Activated T-cell treated with anti-CD3 and anti-CD28 coated beads, Interleukin-2, amount 50 U/mL, for 4 hours (primary cell): ENCODE measurements at places on chromosomes 4 and X.

DNA sequence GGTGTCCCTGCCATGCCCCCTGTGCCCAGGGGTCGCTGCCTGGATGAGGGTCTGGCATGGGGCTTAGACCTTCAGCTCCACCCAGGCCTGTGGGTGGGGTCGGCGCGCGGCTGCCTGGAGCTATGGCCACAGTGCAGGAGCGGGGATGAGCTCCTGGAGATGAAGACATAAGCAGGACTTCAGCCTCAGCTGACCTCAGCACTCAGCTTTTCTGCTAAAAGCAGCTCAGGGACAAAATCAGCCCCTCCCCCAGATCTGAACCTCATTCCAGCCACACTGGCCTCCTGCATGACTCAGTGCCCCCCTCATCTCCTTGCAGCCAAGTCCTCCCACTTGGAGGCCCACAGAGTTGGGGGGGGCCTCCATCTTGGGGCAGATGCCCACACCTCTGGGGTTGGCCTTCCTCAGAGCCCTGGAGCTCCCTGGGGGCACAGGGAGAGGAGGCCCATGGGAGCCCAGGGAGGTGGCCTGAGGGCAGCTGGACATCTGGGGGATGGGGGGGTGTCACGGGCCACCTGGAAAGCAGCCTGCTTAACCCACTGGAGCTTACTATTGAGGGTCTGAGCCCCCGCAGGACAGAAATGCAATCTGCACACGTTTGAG, 19.4 kb upstream of the CPLX1 start:
- DNase-seq, result no peak

GRCh38 chrX:19195243-19195610, 73.0 kb upstream of the ADGRG2 start:
- no peak for DNase-seq

- DNase-seq, result no peak
Measured at GRCh38 chrX:21756785-21757529, 959 bp downstream of the SMPX start.

DNA sequence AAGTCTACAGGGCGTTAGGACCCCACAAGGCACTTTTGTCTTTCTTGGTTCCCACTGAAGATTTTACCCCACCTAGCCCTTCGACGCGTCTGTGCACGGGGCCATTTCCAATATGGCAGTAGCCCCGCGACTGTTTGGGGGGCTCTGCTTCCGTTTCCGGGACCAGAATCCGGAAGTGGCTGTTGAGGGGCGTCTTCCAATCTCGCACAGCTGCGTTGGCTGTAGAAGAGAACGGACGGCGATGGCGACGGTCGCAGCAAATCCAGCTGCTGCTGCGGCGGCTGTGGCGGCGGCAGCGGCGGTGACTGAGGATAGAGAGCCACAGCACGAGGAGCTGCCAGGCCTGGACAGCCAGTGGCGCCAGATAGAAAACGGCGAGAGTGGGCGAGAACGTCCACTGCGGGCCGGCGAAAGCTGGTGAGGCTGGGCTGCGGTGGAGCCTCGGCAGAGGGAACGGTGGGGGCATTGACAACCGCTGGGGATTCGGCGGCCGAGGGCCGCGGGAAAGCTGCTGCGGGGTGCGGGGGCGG, at the start of gene USP11:
Gene USP11, plus strand, starts transcription at position 207 of the 530 bp plus-strand sequence. Its CDS starts 35 bp downstream, at position 242.
- peak; percentile 39 for DNase-seq

DNA sequence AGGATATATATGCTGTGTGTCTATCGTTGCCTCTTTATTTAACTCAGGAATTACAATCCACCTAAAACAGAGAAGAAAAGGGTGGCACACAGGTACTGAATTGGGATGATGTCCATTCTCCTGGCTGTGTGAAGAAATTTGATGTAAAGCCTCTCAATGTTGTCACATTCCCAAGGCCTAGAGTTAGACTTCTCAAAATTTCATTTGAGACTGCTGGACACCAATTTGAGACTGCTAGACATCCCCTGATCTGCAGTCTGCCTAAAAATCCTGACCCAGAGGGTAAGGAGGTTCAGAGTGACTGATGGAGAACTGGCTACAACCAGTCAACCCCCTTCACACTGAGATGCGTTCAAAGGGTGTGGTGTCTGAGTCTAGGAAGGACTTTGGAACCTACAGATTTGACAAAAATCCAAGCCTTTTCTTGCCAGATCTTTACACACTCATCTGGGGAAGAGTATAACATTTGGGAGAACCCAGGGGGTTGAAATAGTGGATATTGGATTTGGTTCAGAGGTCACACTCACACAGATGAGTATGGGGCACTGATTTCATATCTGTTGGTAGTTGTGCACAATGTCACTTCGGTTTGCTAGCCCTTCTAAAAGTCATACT, 4.9 kb upstream of the PRDM8 start:
- DNase-seq, result no peak

DNA sequence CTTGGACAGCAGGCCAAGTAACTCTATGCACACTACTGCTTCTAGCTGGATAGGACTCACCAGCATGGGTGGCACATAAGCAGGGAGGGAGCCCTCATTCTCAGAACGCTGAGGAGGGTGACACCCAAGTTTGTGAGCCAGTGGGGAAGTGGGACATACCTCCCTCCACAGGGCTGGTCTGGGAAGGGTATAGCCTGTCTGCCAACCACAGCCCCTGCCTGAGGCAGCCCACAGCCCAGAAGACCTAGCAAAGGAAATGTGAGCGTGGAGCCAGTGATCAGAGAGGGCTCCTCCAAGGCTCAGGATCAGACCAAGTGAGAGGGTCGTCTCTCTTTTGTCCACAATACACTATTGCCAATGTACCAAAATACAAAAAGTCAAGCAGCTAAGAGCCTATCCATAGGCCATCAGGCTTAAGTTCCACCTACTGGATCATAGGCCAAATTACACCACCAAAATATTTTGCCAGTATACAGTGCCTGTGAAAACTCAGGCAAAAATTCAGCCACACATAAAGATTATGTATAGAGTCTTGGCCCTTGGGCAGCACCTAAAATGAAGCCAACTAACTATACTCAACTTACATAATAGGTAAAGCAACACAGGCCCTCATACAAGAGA, 1203.1 kb downstream of the PCDH18 start:
- no peak for DNase-seq

GRCh38 chrX:132877954-132878536, 80.4 kb downstream of the HS6ST2 start:
- no peak for DNase-seq

DNA sequence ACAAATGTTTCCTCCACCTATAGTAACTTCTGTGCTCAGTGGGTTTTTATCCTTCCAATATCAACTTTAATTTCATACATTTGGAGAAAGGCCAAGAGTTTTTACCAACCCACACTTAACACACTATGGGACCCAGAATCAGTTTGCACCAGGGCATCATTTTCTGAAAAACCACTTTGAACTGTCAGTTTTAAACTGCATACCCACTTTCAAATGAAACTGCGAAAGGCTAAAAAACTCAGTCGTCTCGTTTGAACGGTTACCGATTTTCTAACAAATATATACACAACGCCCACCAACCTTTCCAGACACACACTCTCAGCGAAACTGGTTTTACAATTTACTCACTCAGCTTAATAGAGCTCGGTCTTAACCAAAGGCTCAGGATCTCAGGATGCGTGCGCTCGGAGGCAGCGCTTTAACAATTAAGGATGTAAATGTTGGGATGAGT, 376 bp downstream of the ABCG2 start:
- DNase-seq, result no peak

GRCh38 chr4:172938870-172939269, 229.7 kb upstream of the GALNT7 start:
- no peak for DNase-seq

DNA sequence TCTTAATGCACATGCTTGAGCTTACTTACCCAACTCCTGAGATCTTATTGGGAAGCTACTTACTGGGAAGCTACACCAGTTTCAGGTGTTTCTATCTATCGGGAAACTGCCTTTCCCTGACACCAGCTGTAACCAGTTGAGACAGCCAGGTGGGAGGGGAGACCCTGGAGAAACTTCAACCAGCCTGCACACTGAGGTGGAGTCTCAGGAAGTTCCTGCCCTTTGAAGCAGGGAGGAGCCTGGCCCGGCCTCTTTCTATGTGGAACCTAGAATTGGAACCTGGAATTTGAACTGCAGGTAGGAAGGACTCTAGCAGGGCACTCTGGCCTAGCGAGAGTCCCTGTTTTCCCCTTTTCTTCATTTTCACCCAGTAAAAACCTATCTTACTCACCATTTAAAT, 425.8 kb upstream of the PABPC4L start:
- no peak for DNase-seq

- DNase-seq, result no peak
Measured at GRCh38 chrX:72182924-72183323, 1.4 kb downstream of the PIN4 start.

GRCh38 chrX:75893281-75893680, 108.2 kb upstream of the MAGEE2 start:
- DNase-seq, result no peak

DNA sequence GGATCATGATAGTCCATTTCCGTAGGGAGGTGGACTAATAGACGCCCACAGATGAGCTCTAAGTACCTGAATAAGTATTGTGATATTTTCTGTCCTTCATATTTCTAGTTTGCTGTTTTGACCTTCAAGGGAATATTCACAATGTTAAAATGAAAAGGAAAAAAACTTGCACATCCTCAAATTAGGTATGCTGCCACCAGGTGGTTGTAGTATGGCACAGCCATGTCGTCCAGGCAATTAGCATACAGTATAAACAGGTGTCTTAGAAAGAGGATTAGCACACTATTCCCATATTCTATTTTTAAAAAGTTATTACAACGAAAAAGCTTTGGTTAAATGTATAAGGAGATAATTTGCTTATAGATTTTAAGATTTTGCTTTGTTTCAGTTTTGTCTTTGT, 802.0 kb downstream of the RPA4 start:
- no peak for DNase-seq

- no peak for DNase-seq
Measured at GRCh38 chrX:65600106-65600505, 65.5 kb upstream of the LAS1L start.

DNA sequence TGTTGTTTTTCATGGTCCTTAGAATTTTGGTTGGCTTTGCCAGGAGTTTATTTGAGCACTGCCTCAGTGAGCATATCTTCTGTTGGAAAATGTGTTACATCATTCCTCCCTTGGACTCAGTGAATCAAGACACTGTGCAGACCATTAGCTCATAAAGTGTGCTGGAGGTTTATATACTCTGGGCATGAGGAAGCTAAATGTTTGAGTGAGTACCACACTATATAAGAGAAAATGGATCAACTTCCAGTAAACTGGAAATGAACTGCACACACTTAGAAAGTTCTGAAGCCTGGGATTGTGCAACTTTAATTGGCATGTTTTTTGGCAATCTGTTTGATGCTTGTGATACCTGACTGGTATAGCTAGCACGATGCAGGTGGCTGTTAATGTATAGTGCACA, 75.9 kb downstream of the LIMCH1 start:
- DNase-seq, result no peak

- no peak for DNase-seq
Measured at GRCh38 chr4:158875026-158875425, 106.2 kb downstream of the FNIP2 start.

- no peak for DNase-seq
Measured at GRCh38 chr4:111662496-111662895, 482.8 kb upstream of the FAM241A start.

- DNase-seq, result no peak
Measured at GRCh38 chr4:84971319-84971932, 4.9 kb upstream of the WDFY3 start.

DNA sequence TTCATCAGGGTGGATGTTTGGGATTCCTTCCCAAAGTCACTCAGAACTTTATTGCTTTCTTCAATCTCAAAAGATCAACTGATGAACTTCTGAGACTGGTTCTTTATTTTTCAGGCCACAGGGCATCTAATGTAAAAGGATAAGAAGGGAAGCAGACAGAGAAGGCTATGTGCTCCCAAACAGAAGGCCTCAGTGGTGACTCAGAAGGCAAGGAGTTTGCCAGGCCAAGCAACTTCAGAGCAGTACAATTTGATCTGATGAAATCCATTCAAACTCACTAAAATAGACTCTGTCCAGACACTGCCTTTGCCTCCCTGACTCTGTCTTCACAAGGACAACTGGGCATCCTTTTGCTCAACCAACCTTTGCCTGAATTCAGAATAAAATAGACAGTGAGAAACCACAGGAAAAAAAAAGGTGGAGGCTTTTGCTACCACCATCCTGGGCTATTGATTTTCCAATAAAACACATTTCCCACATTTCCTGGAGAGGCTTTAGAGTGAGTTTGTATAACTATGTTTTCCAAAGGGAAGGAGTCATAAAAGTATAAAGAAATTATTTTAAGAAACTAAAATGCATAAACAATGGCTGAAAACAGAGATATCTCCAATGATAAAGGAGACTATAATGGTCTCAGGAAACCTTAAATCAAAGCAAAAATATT, 55.2 kb downstream of the ARHGEF6 start:
- no peak for DNase-seq

- DNase-seq, result no peak
Measured at GRCh38 chr4:66590488-66591215, 920.4 kb upstream of the EPHA5 start.

- no peak for DNase-seq
Measured at GRCh38 chr4:12852338-12853307, 631.5 kb downstream of the RAB28 start.
